Large intestine (tissue), 12 donors: ENCODE measurements at places on chromosomes 7 and 10. TPM values are rescaled to one million over a fixed set of nuclear protein-coding genes. Genes with fewer than 3 reads are reported as not detected.

Gene NEBL
- polyA plus RNA-seq = 3.3 TPM

DNA sequence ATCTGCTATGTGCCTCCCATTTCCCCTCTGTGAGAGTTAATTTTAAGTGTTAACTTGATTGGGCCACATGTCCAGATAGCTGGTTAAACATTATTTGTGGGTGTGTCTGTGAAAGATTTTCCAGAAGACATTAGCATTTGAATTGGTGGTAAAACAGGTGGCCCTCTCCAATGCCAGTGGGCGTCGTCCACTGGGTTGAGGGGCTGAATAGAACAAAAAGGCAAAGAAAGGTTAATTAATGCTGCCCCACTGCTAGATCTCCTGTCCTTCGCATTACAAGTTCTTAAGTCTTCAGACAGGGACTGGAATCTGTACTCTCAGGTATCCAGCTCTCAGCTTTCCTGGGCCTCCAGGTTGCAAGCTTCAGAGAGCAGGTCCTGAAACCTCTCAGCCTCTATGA is 1160.9 kb upstream of the LRRN3 start:
- DNase-seq = no peak

DNA sequence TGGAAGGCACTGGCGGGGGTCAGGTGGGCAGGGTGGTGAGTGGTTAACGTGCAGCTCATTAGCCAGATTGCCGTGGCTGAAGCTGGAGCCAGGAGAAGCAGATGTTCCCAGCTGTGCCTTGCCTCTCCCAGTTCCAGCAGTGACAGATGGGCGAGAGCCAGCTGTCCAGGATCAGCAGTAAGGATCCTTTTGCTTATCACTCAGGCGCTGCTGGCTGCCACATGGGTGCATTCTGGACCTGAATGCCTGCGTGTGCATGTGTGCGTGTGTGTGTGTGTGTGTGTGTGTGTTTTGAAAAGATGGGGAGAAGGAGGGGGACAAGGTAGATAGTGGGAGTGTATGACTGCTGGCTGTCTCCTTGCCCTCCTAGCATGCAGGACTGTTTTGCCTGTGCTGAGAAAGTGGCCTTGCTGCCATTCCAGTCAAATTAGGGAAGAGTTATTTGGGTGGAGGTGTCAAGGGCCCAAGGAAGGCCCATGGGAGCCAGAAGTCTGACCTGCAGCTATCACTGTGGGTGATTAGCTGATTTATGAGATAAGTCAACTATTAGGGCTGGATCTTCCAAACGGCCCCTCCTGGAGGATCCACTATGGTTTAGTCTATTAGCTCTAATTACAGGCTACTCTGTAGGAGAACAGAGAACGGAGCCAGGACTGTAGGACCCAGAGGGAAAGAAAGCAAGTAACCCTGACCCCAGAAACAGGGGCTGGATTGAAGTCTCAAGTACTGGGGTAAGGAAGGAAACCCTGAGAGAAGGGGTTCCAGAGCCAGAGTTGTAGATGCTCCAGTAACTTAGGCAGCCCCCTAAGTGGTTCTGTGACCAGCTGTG is 3.3 kb downstream of the EPHA1 start:
- DNase-seq = peak; percentile 60

DNA sequence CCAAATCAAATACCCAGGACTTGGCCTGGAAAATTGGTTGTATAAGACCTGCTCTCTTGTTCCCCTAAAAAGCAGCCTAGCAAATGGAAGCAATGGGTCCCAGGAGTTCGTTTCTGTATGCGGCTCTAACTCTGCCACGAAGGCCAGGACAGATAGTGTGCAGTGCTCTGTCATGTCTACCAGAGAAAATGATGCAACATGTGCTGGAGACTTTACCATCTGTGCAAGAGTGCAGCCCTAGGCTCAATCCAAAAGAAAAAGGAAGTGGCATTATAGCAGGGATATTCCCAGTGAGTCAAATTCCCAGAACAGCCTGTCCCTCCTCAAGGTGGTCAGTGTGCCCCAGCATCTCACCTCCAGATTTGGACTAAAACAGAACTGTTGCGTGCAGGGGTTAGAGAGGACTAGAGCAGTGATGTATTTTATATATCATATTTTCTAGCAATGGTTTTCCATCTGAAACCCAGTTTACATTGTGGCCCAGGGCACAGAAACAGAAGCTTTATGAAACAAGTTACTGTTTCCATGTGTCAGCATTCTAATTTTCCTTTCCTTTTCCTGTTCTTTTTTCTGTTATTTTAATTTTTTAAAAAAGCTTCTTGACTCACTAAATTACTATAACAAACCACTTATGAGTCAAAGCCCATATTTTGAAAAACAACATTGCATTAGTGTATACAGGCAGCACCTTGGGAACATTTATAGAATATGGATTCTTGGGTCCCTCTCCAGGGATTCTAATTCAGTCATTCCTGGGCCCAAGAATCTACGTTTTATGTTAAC is 311.2 kb downstream of the RNLS start:
- no peak for DNase-seq

DNA sequence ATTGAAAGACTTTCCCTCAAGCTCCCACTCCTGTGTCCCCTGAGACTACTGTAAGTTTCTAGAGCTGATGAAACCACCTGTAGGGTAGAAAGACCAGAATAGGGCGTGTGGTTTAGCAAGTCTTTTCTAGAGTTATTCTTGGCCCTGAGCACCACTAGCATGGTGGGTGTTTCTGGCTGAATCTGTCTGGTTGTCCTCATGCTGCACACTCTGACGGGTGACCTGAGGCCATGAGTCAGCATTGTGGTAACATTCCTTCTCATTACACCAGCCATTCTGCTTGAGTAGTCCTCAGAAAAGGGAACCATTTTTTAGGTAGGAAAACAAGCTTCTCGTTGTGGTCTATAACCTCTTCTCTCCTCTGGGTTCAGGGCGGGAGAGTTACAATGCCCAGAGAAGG is 250.3 kb downstream of the SNX13 start:
- DNase-seq = no peak

Gene SLC13A1
- 1.7 TPM for polyA plus RNA-seq
